Pulmonary artery endothelial cell (primary cell): ENCODE measurements at places on chromosomes 3 and 15. TPM values are rescaled to one million over a fixed set of nuclear protein-coding genes. Genes with fewer than 3 reads are reported as not detected.

Gene CIB2
- 1.4 and 1.6 TPM in 2 replicates for total RNA-seq

Gene MASP1
- total RNA-seq = 0.20 and 0.46 TPM in 2 replicates

Gene PRTG
- total RNA-seq = 0.92 and 1.3 TPM in 2 replicates

Gene CATSPER2
- 0.33 and 1.0 TPM in 2 replicates for total RNA-seq

Gene LEKR1
- total RNA-seq = 0.13 and 0.32 TPM in 2 replicates

Gene MAP6D1
- total RNA-seq = 2.2 and 2.9 TPM in 2 replicates

Gene MYL3
- not detected in 2 replicates for total RNA-seq

Gene TF
- total RNA-seq = 0.07 and 0.18 TPM in 2 replicates

Gene AGTR1
- total RNA-seq = not detected in 2 replicates

Gene TASOR
- 71.6 and 103 TPM in 2 replicates for total RNA-seq

Gene UNC13C
- total RNA-seq = not detected in 2 replicates

Gene LARP6
- total RNA-seq = 11.4 and 23.9 TPM in 2 replicates

Gene BTLA
- total RNA-seq = not detected in 2 replicates

Gene CLDN1
- total RNA-seq = 0.07 and 0.14 TPM in 2 replicates

Gene AAGAB
- total RNA-seq = 51.1 and 64.5 TPM in 2 replicates

Gene MCTP2
- 0.14 and 3.5 TPM in 2 replicates for total RNA-seq

Gene POTEB3
- not detected in 2 replicates for total RNA-seq

Gene CLRN1
- not detected in 2 replicates for total RNA-seq

Gene SLC28A1
- not detected in 2 replicates for total RNA-seq

Gene CYP8B1
- total RNA-seq = not detected in 2 replicates

Gene TRH
- not detected in 2 replicates for total RNA-seq

Gene KCNMB3
- 0.46 and 1.4 TPM in 2 replicates for total RNA-seq

Gene SLC9C1
- total RNA-seq = under 0.01 and 0.11 TPM in 2 replicates

Gene EXD1
- total RNA-seq = not detected in 2 replicates

Gene P3H2
- total RNA-seq = 0.88 and 1.3 TPM in 2 replicates

Gene PYGO1
- total RNA-seq = 0.28 and 0.59 TPM in 2 replicates

Gene ARPP19
- 165 and 170 TPM in 2 replicates for total RNA-seq

Gene UROC1
- not detected in 2 replicates for total RNA-seq

Gene TIPIN
- total RNA-seq = 14.0 and 17.6 TPM in 2 replicates

Gene NME9
- total RNA-seq = not detected in 2 replicates

Gene LDHAL6B
- not detected in 2 replicates for total RNA-seq

Gene SLC22A13
- 0.13 and 0.18 TPM in 2 replicates for total RNA-seq

Gene NANOGP8
- not detected in 2 replicates for total RNA-seq

Gene KNG1
- total RNA-seq = not detected in 2 replicates

Gene TERC
- total RNA-seq = 70.7 and 108 TPM in 2 replicates

Gene TNNC1
- total RNA-seq = 0.18 TPM in 1 of 2 replicates, not detected in the other

Gene NLGN1
- 37.5 and 49.3 TPM in 2 replicates for total RNA-seq

Gene PLA2G4D
- total RNA-seq = not detected in 2 replicates

Gene TMEM115
- total RNA-seq = 36.8 and 38.1 TPM in 2 replicates

Gene CHRM5
- total RNA-seq = not detected in 2 replicates

Gene SV2B
- total RNA-seq = not detected in 2 replicates

Gene DZIP1L
- 9.6 and 12.7 TPM in 2 replicates for total RNA-seq

Gene KIF15
- 11.5 and 19.8 TPM in 2 replicates for total RNA-seq

Gene ACTC1
- not detected in 2 replicates for total RNA-seq

Gene TLNRD1
- 13.7 and 13.8 TPM in 2 replicates for total RNA-seq

Gene CHRFAM7A
- total RNA-seq = 3.8 and 8.6 TPM in 2 replicates

Gene CCDC33
- total RNA-seq = not detected in 2 replicates

Gene MINDY4B
- total RNA-seq = not detected in 2 replicates

Gene ESYT3
- total RNA-seq = 0.07 TPM in 1 of 2 replicates, not detected in the other

Gene IGSF11
- not detected in 2 replicates for total RNA-seq

Gene PLA2G4B
- total RNA-seq = 0.26 and 0.85 TPM in 2 replicates

Gene NUSAP1
- total RNA-seq = 92.3 and 125 TPM in 2 replicates

Gene PDIA5
- total RNA-seq = 38.2 and 58.8 TPM in 2 replicates

Gene KBTBD13
- not detected in 2 replicates for total RNA-seq

Gene TIGIT
- total RNA-seq = not detected in 2 replicates

Gene ARHGAP11A
- 22.9 and 35.9 TPM in 2 replicates for total RNA-seq

Gene SATB1
- total RNA-seq = 7.0 and 17.5 TPM in 2 replicates

Gene CTNNB1
- total RNA-seq = 1,230 and 1,307 TPM in 2 replicates

Gene PRSS50
- not detected in 2 replicates for total RNA-seq
